ENCODE measurements at places on chromosomes 7 and 10.

DNA sequence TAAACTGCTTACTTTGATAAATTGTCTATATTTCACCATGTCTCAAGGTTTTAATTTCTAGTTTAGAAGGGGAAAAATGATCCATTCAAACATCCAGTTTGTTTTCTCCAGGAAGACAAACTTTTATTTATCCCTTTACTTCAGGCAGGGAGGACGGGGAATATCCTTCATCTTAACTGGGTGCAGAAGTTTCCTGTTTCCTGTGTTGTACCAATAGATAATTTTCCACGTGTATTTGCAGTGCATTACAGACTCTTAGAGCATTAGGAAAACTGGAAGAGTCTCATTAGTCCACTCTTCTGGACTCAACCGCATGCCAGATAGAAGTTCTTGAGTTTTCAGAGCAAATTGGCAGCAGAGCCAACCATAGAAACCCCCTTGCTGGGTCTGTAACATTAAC lies 39.4 kb upstream of the PIP4K2A start:
- DNase-seq = no peak

GRCh38 chr10:112701878-112702255 lies 248.2 kb upstream of the TCF7L2 start:
- DNase-seq = no peak

GRCh38 chr10:6678211-6678803 lies 98.2 kb upstream of the PRKCQ start:
- no peak for DNase-seq

- no peak for DNase-seq
Observed at GRCh38 chr7:90965211-90965610, 299.0 kb upstream of the FZD1 start.

DNA sequence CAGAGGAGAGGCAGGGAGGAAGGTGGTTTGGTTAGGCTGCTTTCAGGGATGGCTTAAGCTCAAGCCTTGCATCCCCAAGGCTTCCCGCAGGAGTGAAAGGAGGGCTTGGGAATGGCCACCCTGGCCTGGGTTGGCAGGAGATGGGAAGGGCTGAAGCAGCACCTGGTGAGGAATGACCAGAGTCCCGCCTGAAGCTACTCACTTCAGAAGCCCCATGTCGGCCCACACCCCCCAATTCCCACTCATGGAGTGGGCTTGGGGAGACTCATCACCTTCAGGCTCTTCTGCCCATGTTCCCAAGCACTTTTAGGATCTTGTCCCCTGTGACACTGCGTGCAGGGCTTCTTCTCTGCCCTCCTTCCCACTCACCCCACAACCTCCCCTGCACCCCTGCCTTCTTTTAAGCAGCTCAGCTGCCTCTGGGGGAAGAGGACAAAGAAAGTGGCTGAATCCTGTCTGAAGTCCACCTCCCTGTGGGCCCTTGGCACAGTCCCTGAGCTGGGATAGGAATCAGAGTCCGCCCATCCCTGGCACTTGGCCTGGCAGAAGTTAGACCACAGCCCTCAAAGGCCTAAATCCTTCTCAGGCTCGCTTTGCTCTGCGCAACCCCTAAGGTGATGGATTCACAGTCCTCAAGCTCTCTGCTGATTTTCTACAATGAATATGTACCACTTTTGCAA lies 16.5 kb downstream of the RGR start:
- DNase-seq = no peak

GRCh38 chr7:23468526-23469149 lies 1.7 kb downstream of the IGF2BP3 start:
- DNase-seq = no peak

- DNase-seq = no peak
Observed at GRCh38 chr7:22586786-22587140, 86.8 kb upstream of the STEAP1B start.

DNA sequence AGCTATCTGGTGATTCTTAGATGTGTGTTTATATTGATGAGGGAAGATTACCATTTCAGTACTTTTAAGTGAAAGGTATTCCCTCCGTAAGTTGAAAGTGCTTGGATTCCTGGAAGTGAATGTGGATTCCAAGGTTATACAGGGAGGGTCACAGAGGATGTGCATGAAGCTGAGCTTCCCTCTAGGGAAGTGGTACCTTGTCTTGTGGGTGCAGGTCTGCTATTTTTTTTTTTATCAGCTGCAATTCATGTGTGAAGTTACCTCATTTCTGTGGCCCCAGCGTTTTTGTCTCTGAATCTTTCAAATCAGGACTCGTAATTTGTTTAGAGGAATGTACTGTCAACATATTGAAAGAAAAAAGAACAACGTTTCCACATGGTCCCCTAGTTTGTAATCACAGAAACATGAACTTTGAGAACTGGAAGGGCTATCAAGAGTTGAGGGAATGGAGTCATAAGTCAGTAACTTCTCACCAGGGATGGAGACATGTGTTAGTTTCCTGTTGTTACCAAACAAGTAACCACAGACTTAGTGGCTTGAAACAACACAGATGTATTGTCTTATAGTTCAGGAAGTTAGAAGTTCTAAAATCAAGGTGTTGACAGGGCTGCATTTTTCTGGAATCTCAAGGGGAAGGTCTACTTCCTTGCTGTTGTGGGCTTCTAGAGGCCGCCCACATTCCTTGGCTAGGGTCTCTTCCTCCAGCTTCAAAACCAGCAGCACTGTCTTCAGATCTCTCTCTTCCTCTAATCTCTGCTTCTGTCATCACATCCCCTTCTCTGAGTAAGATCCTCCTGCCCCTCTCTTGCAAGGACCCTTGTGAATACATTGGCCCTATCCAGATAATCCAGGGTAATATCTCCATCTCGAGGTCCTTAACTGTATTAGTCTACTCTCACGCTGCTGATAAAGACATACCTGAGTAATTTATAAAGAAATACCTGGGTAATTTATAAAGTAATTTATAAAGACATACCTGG lies 64.4 kb downstream of the RAB18 start:
- DNase-seq = no peak

DNA sequence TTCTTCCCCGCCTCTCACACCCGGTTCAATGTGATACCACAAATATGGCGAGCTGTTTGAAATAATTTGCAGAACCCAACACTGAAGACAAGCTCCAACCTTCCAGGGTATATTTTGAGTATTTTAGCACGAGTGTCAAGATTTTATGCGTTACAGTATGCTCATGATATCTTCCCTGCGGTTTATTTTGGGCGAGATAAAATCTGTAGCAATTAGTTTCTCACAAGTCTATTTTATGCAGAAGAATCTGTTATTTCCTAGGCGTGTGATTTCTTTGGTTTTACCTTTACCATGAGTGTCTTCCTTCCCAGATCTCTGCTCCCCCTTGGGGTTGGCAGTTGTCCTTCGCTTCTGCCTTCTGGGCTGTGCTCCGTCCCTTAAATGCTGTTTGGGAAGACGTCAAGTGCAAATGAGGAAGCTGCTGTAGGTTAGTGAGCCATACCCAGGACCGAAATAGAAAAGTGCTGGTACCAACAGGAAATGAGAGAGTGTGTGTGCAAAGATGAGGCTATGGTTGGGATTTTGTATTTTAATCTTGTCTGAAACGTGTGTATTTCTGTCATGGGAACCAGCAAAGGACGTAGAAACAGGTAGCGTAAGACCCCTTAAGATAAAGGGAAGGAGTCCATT lies 299.8 kb downstream of the KLF6 start:
- DNase-seq = peak; percentile 21

- no peak for DNase-seq
Observed at GRCh38 chr10:80429521-80429973, 21.2 kb downstream of the PRXL2A start.

DNA sequence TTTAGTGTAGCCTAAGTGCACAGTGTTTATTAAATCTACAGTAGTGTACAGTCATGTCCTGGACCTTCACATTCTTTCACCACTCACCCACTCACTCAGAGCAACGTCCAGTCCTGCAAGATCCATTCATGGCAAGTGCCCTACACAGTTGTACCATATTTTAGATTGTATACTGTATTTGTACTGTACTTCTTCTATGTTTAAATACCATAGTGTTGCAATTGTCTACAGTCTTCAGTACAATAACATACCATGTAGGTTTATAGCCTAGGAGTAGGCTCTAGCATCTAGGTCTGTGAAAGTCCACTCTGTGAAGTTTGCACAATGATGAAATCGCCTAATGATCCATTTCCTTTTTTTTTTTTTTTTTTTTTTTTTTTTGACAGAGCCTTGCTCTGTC lies 12.0 kb downstream of the EEPD1 start:
- no peak for DNase-seq

GRCh38 chr10:2529945-2530344 lies 537.4 kb upstream of the PFKP start:
- no peak for DNase-seq

DNA sequence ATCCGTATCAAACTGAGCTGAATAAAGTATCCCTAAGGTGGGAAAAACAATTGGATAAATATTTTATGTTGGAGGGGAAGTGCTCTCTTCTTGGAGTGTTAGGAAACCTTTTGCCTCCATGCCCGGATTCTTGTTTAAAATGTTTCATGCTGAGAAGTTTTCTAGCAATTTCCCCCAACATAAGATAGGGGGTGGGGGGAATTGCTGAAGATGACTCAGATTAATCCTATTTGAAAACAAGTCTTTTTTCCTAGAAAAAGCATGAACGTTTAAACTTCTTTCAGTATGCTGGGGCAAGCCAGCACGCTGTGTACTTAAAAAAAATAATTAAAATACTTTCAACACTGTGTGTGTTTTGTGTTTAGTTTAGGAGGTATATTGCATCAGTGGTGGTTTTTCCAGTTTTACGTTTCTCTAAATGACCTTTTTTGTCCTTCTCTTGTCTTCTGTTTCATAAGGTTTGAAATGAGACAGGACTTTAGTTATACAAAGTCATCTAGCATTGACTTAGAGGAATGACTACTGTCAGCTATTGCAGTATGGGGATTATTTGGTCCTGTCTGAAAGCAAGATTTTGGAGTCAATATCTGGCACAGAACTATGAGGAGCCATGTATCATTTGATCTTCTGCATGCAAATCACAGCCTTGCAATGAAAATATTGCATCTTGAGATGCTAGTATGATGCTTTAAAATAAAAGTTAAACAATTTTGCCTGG lies 295.9 kb downstream of the GATA3 start:
- no peak for DNase-seq

GRCh38 chr7:113179313-113179712 lies 61.0 kb upstream of the SMIM30 start:
- DNase-seq = no peak

DNA sequence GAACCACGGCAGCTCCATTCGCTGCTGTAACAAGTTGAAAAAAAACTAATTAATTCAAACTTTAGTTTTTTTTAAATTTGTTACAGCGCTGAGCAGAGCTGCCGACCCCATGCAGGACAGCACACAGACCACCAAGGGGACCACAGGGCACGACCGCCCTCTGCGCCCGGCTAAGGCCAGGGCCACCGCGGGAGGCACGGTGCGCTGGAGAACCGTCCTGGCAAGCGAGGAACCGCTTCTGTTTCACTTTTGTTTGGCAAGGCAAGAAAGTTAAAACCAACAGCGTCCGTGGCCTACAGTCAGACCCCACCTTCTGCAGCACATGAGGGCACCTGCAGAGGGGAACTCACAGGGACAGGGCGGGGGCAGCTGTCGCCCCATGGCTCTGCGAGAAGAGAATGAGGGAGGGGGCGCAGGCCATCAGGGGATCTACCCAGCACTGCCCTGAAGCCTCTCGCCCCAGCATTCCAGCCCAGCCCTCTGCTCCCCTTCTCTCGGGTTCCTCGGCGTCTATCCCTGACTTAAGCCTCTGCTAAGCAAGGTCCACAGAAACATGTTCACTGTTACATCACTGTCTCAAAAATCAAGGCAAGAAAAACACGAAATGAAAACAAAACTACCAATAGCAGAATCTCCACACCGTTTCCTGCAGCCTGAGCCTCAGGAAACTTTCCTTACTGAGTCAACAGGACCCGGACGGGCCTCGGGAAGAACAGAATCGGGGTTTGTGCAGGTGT lies 204.4 kb downstream of the DIP2C start:
- no peak for DNase-seq

GRCh38 chr7:69770613-69771012 lies 172.3 kb downstream of the AUTS2 start:
- DNase-seq = no peak

DNA sequence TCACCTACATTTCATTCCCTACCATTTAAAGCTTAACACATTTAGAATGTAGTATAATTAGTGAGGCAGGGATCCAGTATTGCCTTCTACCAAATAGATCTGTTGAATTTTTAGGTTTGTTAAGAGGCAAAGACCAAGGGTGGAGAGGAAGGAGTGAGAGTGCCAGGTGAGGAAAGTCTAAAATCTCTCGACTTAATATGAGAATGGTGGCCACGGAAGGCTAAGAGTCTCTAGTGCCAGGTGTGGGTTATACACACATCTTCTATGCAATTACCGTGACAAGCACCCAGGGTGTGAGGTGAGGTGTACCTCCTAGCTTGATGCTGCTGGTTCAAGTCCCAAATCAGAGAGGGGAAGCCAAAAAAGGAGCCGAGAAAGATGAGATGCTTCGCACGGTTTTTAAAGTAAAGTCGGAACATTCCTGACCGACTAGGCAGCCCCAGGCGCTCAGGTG lies 439 bp downstream of the IQUB start:
- peak; percentile 22 for DNase-seq
